ENCODE measurements at places on chromosomes 6 and 20. TPM values are rescaled to one million over a fixed set of nuclear protein-coding genes. Genes with fewer than 3 reads are reported as not detected.

The TP53TG5 gene
- total RNA-seq = 0.69 TPM

The TPBG gene
- 27.0 TPM for total RNA-seq

GRCh38 chr6:70219943-70220613 is 82.8 kb downstream of the COL9A1 start:
- no peak for DNase-seq

DNA sequence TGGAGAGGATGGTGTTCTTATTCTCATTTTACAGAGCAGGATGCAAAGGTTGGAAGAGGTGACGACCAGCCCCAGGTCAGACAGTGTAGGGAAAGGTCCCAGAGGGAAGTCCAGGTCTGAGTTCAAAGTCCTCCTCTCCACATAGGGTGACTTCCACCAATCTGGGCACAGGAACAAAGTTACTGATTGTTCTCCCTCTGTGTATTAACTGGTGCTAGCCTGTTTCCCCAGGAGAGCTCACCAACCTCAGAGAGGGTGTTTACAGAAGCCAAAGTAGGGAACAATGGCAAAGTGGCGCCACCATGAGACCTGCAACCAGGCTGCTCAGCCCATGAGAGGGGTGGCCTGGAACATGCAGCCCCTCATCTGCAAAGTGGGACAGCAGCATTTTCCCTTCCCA is 16.8 kb upstream of the SIRPB1 start:
- no peak for DNase-seq

The SIRPD gene
- total RNA-seq = not detected

GRCh38 chr6:14129575-14129974 is 12.0 kb downstream of the CD83 start:
- peak; percentile 49 for DNase-seq

- DNase-seq = no peak
Observed at GRCh38 chr6:26555505-26556262, 17.5 kb downstream of the HMGN4 start.

The MUCL3 gene
- total RNA-seq = not detected

DNA sequence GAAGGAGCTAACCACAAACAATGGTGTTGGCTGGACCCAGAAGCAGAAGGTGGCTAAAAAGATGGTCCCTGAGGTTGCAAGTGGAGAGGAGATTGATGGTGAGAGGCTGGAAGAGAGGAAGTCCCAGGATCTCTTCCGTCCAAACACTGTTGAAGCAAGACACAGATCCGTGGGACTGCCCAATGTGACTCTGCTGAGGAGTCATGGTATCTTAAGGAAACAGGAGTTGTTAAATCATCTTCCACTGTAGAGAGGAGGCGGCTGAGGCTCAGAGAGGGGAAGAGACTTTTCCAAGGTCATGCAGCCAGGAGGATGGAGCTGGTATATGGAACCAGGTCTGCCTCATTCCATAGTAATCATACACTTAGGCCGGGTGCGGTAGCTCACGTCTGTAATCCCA is 4.1 kb upstream of the ZNF335 start:
- DNase-seq = no peak

The BTN1A1 gene
- 0.16 TPM for total RNA-seq

The DEFB110 gene
- not detected for total RNA-seq

The LINC00237 gene
- total RNA-seq = not detected

The FILIP1 gene
- 43.7 TPM for total RNA-seq

- DNase-seq = no peak
Observed at GRCh38 chr6:610882-611281, 46.0 kb downstream of the HUS1B start.

DNA sequence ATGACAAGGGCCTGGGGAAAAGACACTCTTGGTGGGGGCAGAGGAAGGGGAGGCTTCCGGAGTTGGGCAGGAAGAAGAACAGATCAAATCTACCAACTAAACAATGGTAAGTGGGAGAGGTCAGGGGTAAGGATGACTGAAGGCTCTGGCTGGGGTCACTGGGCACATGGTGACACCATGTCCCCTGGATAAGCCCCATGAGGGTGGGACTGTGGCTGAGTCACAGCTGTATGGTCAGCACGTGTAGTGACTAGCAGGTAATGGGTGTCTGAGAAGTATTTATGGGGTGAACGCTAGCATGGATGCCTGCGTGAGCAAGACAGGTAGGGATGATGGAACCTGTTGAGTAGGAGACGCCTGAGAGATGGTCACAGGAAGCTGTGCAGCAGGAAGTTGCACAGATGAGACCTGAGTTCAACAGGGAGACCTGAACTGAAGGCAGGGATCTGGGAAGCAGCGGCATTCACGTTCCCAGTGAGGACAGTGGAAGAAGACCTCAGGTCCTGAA is 64.5 kb upstream of the SNX9 start:
- no peak for DNase-seq

The KIAA0408 gene
- 40.8 TPM for total RNA-seq

GRCh38 chr6:64591676-64592036 is 956.1 kb downstream of the PHF3 start:
- no peak for DNase-seq

GRCh38 chr6:82365016-82365795 is 1.6 kb downstream of the TPBG start:
- DNase-seq = no peak

DNA sequence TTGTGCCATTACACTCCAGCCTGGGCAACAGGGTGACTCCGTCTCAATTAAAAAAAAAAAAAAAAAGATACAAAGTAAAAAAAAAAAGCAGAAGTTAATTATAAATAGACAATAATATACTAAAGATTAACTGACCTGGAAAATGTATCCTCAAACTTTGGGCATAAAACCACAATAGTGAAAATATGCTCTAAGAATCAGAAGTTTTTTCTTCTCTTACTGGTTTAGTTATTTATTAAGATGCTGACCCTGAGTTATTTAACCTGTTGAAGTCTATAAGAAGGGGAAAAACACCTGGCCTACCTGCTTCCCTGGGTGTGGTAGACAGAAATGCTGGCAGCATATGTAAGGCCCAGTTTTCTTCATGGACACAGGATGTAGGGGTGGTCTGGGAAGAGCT is 133.7 kb upstream of the MLIP start:
- DNase-seq = no peak

GRCh38 chr6:122400462-122401089 is 1.1 kb downstream of the HSF2 start:
- no peak for DNase-seq

DNA sequence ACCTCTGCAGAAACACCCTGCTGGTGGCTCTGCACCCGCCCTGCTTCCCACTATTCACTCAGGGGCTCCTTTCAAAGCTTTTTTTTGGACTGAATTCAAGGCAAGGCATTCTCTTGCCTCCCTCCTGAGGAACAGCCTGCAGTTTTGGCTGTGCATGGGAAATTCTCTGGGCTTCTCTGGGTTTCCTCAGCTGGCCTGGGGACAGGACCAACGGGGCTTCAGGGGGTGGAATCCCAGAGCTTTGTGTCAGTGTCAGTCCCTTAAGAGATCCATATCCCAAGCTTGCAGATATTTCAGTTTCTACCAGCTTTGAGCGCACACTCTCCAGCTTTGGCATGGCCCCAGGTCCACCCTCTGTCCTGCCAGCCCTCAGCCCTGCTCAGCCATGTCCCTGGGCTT is 2.0 kb downstream of the SCRT2 start:
- no peak for DNase-seq

- no peak for DNase-seq
Observed at GRCh38 chr6:5394280-5394679, 133.0 kb downstream of the FARS2 start.

DNA sequence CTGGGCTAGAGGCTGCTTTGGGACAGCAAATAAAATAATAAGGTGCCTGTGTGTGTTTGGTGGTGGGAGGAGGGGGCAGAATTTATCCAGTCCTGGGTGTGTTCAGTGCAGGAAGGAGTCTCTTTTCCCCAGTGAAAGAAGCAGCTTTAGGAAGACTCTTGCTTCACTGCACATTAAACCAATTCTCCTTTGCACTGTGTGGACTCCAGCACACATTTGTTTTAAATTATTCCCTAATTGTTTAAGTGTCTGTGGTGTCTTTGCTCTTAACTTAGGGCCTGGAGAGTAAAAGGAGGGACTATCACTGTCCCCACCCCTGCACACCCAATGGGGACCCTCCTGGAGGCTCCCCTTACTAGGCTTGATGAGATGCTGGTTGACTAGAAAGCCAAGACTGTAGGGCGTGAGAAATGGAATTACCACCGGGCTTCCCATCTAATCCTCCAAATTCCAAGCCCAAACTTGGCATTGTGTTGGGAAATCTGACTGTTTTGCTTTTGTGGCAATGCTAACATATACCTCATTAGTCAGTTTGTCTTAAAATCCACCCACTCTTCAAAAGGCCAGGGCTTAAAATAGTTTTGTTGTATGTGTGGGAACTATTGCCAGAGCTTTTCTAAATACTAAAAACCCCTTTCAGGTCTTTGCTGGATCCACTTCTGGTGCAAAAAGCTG is 13.5 kb upstream of the DAAM2 start:
- no peak for DNase-seq

- no peak for DNase-seq
Observed at GRCh38 chr6:105622226-105622625, 219.3 kb upstream of the PREP start.

The SNAI1 gene
- total RNA-seq = 0.69 TPM

DNA sequence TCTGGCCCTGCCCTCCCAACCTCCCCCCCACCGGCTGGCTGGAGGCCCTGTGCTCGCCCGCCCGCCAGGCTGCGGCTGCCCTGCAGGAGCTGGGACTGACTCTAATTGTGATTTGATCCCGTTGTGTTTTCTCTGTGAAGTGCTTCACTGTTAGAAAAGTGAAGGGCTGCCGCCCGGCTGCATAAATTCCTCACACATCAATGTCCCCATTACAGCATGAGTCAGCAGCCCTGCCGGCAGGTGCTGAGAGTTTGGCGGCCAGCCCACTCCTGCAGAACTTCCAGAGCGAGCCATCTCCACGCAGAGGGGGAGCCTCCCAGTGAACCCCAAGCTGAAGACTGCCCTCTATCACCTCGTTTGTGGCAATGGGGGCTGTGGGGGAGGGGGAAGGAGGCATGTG is 137.9 kb downstream of the DLL1 start:
- no peak for DNase-seq

DNA sequence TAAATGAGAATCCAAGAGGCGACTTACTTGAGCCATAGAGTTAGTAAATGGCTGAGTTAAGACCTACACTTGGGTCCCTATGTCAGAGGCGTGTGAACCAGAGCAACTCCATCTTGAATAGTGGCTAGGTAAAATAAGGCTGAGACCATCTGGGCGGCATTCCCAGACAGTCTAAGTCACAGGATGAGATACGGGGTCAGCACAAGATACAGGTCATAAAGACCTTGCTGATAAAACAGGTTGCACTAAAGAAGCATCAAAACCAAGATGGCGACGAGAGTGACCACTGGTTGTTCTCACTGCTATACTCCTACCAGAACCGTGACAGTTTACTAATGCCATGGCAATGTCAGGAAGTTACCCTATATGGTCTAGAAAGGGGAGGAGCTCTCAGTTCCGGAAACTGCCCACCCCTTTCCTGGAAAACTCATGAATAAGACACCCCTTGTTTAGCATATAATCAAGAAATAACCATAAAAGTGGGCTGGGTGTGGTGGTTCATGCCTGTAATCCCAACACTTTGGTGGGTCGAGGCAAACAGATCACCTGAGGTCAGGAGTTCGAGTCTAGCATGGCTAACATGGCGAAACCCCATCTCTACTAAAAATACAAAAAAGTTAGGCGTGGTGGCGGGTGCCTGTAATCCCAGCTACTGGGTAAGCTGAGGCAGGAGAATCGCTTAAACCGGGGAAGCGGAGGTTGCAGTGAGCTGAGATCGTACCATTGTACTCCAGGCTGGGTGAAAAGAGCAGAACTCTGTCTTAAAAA is 43.9 kb upstream of the EEF1A1 start:
- no peak for DNase-seq

The JPH2 gene
- 40.5 TPM for total RNA-seq

GRCh38 chr20:19901226-19901625 is 115.9 kb upstream of the NAA20 start:
- no peak for DNase-seq

DNA sequence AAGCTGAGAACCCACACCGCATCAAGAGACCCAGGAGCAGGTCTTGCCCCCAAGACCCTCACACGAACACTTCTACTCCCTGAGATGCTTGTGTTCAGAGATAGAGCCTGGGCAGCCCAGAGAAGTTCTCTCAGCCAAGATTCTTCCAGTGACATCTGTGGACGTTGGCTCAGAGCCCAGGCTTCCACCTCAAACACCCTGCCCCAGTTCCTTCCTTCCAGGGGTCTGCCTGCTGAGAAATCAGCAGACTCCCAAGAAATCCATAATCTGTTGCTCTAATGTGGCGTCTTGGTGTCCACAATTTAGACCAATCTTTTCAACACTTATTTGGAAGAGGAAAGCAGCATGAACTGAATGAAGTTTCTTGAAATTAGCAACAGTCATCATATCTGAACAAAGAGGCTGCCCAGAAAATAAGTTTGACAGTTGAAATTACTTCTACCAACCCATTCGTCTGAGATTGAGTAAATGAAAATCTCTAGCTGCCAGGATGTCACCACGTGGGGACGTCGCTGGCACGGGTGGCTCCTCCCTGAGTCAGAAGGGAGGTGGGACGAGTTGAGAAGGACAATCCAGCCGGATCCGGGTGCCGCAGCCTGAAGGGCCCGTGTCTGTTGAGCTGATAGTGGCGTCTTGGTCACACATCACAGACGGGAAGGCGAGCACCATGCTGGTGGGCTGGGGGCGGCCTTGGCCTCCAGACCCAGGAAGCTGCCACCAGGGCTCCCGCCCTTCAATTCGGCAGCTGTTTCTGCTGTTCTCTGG is 400.9 kb downstream of the TAF4 start:
- DNase-seq = no peak

DNA sequence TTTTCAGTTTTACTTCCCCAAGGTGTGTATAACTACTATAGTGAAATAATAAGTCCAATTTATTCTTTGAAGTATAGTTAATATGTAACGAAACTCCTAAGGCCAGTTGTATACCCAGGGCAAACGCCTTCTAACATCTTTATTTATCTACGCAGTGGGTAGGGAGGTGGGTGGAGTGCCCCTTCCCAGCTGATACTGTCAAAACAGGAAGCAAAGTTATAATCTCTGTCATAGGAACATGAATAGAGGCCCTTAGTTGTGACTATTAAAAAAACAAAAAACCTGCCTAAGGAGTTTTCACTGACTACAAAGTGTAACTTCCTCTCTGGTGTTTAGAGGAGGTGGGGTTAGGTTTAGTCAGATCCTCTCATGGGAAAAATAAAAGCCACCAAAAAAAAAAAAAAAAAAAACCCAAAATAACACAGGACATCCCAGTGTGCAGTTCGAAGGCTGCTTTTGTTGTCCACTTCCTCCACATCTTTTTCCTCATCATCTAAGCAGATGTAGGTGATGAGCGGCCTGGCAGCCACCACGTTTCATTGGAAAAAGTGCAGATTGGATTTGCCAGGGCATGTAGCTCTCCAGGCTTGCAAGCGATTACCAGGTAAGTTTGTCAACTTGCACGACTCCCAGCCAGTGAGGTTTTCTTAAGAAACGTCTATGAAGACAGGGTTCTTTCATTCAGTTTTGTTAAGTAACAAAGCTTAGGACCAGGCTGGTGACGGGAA is 58.7 kb downstream of the UTRN start:
- no peak for DNase-seq

DNA sequence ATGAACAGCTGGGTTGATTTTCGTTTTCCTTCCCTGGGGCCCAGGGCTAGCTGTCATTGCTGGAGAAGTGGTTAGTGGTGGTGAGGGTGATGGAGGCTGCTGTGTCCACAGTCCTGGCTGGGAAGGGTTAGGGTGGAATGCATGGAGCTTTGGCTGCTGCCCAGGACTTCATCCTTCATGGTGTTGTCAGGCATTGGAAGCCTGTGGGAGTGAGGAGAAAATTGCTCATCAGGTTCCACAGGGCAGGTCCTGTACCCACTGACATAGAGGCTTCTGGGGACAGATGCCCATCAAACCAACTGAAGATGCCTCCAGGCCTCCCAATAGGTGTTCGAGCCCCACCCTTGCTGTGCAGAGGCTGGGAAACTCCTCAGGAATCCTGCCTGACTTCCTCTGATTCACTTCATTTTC is 262.4 kb upstream of the SUPT3H start:
- no peak for DNase-seq

All from urinary bladder (tissue), 4 donors.